ENCODE measurements at places on chromosomes 3 and 15. TPM values are rescaled to one million over a fixed set of nuclear protein-coding genes. Genes with fewer than 3 reads are reported as not detected.

DNA sequence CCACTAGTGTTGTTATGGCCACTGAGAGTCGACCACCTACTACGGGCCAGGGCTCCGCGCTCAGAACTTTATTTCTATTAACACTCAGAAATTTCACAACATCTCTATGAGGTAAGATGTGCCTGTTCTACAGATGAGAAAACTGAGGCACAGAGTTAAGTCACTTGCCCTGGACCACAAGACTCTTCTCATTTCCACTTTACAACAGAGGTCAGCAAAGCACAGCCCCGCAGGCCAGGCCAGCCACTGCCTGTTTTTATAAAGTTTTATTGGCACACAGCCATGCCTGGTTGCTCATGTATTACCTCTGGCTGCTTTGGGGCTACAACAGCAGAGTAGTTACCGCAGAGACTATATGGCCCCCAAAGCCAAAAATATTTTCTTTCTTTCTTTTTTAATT lies 503.6 kb downstream of the SHQ1 start:
- no peak overlapping the region for H3K27ac ChIP-seq
- no peaks in the 10 kb centered on the region for H3K4me1 ChIP-seq
- no peak overlapping the region for H3K4me3 ChIP-seq

DNA sequence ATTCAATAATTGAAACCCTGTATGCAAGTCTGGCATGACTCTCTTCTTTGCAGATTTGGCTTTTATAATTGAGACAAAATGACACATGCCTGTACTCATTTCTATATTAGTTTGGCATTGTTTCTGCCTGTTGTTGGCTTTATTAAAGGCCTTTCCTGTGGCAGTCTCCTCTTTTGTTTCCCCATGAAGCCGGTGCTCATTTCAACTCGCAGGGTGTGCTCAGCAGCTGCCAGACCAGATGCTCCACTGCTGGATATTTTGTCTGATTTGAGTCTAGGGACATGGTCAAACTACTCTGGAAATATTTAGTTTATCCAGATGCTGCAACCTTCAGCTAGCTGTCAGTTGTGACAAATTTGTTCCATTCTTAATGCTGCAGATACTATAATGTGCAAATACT lies 445.3 kb downstream of the NAALADL2 start:
- no peak for DNase-seq
- no peaks in the 10 kb centered on the region for H3K27me3 ChIP-seq
- no peak overlapping the region for H3K4me3 ChIP-seq
- no peaks in the 10 kb centered on the region for H3K36me3 ChIP-seq

- no peak overlapping the region for H3K4me3 ChIP-seq
- H3K4me1 ChIP-seq, result no peaks in the 10 kb centered on the region
- H3K36me3 ChIP-seq, result no peaks in the 10 kb centered on the region
- H3K27me3 ChIP-seq, result no peaks in the 10 kb centered on the region
Measured at GRCh38 chr3:70120357-70120966, 120.9 kb downstream of the SAMMSON start.

DNA sequence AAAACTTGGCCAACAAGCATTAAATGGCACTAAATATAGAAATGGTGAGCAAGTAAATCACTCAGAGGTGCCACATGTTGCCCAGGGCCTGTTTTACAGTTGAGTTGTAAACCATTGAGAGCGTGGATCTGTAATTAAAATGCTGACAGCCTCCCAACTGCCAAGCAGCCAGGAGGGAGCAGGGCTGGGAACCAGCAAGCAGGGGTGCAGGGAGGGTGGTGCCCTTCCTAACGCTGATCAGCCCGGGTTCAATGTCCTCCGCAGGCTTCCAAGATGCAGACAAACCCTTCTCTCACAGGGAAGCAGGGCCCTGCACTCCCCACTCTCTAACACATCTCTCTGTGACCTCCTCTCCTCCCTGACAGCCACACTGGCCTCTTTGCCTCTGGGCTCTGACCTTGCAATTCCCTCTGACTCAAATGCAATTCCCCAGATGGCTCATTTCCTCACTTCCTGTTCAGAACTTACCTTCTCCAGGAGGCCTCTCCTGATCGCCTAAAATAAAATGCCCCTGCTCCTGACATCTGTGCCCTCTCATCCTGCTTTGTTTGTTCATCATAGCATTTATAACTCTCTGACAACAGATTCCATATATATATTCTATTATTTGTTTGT lies 40.0 kb downstream of the WNT7A start:
- H3K4me3 ChIP-seq, result no peak overlapping the region
- H3K4me1 ChIP-seq, result no peaks in the 10 kb centered on the region
- DNase-seq, result no peak
- H3K27ac ChIP-seq, result no peak overlapping the region

GRCh38 chr3:178663201-178663934 lies 127.1 kb downstream of the KCNMB2 start:
- DNase-seq, result no peak
- no peaks in the 10 kb centered on the region for H3K27me3 ChIP-seq
- no peak overlapping the region for H3K27ac ChIP-seq
- H3K36me3 ChIP-seq, result no peaks in the 10 kb centered on the region
- H3K4me3 ChIP-seq, result no peak overlapping the region
- no peaks in the 10 kb centered on the region for H3K4me1 ChIP-seq

DNA sequence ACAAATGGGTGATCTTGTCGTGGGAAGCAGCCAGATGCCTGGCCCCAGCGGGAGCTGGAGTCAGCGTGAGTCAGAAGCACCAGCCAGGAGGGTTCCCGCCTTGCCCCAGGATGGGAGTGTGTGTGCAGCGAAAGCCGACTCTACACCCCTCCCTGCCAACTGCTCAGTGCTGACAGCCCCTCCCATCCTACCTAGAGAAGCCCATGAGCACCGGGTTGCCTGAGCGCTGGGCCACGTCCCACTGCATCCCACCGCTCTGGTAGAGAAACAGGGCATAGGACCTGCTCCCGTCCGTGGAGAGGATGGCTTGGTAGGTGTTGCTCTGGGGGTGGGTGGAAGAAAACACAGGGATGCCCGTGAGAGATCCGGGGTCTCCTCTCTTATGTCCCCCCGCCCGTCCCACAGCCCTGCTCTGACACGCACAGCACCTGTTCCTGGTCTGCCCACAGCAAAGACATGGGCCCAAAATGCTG lies 42.9 kb downstream of the MUC4 start:
- H3K27me3 ChIP-seq, result no peaks in the 10 kb centered on the region
- H3K27ac ChIP-seq, result no peak overlapping the region
- no peaks in the 10 kb centered on the region for H3K4me1 ChIP-seq
- no peaks in the 10 kb centered on the region for H3K36me3 ChIP-seq
- no peak for DNase-seq

DNA sequence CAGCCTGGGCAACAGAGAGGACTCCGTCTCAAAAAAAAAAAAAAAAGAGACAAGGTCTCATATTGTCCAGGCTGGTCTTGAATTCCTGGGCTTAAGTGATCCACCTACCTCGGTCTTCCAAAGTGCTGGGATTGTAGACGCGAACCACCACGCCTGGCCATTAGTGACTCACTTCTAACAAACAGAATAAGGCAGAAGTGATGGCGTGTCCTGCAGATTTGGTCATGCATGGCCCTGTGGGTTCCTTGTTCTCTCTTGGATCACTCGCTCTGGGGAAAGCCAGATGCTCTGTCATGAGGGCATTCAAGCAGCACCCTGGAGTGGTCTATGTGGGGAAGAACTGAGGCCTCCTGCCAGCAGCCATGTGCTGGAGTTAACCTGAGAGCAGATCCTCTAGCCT lies 27.4 kb upstream of the TJP1 start:
- no peaks in the 10 kb centered on the region for H3K27me3 ChIP-seq
- no peaks in the 10 kb centered on the region for H3K36me3 ChIP-seq
- H3K4me1 ChIP-seq, result peaks cover 2% of the 10 kb centered on the region

DNA sequence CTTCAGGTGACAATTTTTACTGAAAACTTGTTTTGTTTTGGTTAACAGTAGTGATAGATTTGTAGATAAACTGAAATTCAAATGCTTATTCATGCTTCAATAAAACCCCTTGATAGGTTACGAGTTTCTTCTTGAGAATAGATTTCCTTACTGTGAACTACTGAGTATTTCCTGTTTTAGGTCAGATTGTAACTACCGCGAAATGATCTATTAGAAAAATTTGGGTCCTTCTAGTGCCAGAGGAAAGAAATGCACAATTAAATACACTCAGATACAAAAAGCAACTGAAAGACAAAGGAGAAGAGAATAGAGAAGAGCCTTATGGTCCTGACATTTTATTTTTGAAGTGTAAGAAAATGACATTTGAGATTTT lies 251.7 kb upstream of the TBL1XR1 start:
- no peaks in the 10 kb centered on the region for H3K36me3 ChIP-seq
- DNase-seq, result no peak
- H3K27me3 ChIP-seq, result no peaks in the 10 kb centered on the region
- H3K27ac ChIP-seq, result no peak overlapping the region

- H3K4me1 ChIP-seq, result no peaks in the 10 kb centered on the region
- H3K27me3 ChIP-seq, result no peaks in the 10 kb centered on the region
- no peak overlapping the region for H3K27ac ChIP-seq
- H3K36me3 ChIP-seq, result no peaks in the 10 kb centered on the region
- no peak overlapping the region for H3K4me3 ChIP-seq
- DNase-seq, result no peak
Measured at GRCh38 chr3:109241459-109242186, 74.7 kb downstream of the DPPA2 start.

DNA sequence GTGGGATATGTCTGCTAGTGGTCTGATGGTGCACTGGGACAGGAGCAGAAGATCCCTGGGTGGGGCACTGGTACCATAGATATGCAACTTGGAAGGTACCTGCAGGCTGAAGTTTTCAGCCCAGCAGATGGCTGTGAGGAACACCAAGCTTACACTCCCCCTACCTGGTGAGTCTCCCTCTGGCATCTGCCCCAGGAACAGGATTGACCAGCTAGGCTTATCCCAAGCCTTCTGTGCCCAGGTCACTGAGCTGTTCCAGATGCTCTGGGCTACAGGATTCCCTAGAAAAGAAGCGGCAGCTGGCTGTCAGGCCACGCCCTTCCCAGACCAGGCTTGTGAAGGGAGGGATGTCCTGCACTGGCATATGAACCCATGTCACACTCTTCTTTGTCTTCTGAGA lies 1130.0 kb downstream of the NAALADL2 start:
- DNase-seq, result no peak
- H3K4me3 ChIP-seq, result no peak overlapping the region
- no peak overlapping the region for H3K27ac ChIP-seq

DNA sequence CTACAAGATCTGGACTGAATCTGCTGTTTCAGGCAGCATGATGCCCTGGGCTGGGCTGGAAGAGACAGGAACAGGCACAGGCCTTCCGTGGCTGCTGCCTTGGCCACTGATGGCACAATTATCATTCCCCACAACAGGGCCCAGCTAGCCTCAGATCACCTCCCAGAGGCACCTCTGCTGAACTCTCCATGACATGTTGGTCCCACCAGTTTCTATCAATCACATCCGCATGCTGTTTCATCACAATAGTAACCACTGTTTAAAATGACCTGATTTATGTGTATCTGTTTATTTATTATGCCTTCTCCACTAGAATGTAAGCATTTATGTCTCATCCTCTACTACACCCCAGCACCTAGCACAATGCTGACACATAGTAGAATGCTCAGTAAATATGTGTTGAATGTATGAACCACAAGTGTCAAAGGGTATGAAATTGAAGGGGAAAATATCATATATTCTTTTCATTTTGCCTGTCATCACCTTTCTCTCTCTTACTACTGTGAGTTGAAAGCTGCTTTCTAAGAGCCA lies 32.7 kb upstream of the ZBTB38 start:
- no peak overlapping the region for H3K27ac ChIP-seq
- H3K36me3 ChIP-seq, result no peaks in the 10 kb centered on the region
- no peak overlapping the region for H3K4me3 ChIP-seq
- no peaks in the 10 kb centered on the region for H3K27me3 ChIP-seq
- no peak for DNase-seq

GRCh38 chr15:67807836-67808235 lies 17.5 kb upstream of the SKOR1 start:
- H3K4me3 ChIP-seq, result no peak overlapping the region
- H3K4me1 ChIP-seq, result no peaks in the 10 kb centered on the region
- peaks cover 8% of the 10 kb centered on the region for H3K36me3 ChIP-seq
- H3K27ac ChIP-seq, result no peak overlapping the region
- DNase-seq, result no peak
- no peaks in the 10 kb centered on the region for H3K27me3 ChIP-seq

DNA sequence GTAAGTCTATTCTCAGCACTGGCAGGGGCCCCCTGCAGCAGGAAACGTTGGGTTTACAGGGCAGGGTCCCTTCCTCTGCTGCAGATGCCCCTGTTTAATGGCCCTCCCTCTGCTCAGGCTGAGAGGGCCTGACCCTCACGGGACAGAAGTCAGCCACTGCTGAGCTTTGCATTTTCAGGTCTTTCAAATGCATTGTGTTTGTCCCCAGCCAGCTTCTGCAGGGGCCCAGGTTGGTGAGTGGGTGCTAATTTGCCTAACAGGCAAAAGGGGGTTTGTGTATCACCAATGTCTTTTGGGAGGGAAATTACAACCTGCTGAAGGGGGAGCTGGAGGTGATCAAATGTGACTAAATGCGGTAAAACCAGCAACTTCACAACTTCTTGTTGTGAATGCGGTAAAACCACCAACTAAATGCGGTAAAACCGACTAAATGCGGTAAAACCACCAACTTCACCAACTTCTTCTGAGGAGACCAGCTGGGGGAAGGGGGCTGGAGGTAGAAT lies 44.8 kb upstream of the UBE2E1 start:
- H3K4me1 ChIP-seq, result no peaks in the 10 kb centered on the region
- no peak overlapping the region for H3K27ac ChIP-seq
- no peak overlapping the region for H3K4me3 ChIP-seq
- no peak for DNase-seq

GRCh38 chr3:87128006-87128405 lies 99.1 kb upstream of the CHMP2B start:
- no peak overlapping the region for H3K4me3 ChIP-seq
- no peaks in the 10 kb centered on the region for H3K27me3 ChIP-seq
- no peaks in the 10 kb centered on the region for H3K36me3 ChIP-seq
- no peaks in the 10 kb centered on the region for H3K4me1 ChIP-seq

SLC22A13 gene
- total RNA-seq, result 0.42 TPM

FOXL2NB gene
- not detected for total RNA-seq

PLSCR2 gene
- total RNA-seq, result 0.25 TPM

AADACL2 gene
- total RNA-seq, result not detected

DZIP1L gene
- total RNA-seq, result 1.6 TPM

SLC6A20 gene
- not detected for total RNA-seq
